Thoracic aorta (tissue), 2 donors: ENCODE measurements at places on chromosomes 3 and 15.

DNA sequence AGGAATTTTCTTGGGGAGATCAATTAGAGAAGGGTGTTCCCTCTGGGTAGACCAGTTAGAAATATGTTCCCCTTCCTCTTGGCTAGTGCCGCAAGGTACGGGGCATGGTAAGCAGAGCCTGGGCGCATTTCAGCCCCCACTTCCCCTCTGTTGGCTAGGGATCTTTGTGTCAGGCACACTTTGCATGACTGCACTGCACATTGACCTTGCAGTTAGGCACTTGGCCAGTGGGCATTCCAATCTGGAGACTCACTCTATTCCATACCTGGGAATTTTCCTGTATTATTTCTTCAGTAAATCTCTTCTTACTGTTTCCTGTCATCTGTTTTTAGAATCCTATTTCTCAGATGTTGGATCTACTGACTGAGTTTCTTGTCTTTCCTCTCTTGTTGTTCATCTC is 30.0 kb upstream of the CACNA1D start:
- H3K36me3 ChIP-seq: no peaks in the 10 kb centered on the region
- H3K4me3 ChIP-seq: no peak overlapping the region
- H3K27ac ChIP-seq: no peak overlapping the region
- no peaks in the 10 kb centered on the region for H3K27me3 ChIP-seq
- no peaks in the 10 kb centered on the region for H3K4me1 ChIP-seq

- no peak overlapping the region for H3K27ac ChIP-seq
- no peaks in the 10 kb centered on the region for H3K36me3 ChIP-seq
- H3K4me1 ChIP-seq: peaks cover 6% of the 10 kb centered on the region
These were observed 65.7 kb upstream of the RGMA start for GRCh38 chr15:93154666-93155065.

DNA sequence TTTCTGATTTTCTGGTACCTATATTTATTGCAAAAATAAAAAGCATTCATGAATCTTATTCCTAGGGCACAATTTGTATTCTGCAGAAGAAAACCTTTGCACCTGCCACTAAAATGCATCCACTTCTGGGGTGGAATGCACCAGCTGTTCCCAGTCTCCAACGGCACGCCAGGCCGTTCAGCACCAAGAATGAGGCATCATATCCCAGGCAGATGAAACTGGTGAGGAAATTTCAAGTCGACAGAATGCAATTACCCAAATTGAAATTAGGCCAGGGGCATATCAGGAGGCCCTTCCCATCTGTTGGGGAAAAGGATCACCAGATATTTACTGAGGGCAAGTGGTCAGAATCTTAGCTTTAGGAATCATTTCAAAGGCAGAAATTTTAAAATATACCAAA is 13.6 kb upstream of the RBMS3 start:
- H3K27ac ChIP-seq: no peak overlapping the region
- H3K36me3 ChIP-seq: no peaks in the 10 kb centered on the region
- H3K4me1 ChIP-seq: no peaks in the 10 kb centered on the region
- H3K4me3 ChIP-seq: no peak overlapping the region
- H3K27me3 ChIP-seq: no peaks in the 10 kb centered on the region

DNA sequence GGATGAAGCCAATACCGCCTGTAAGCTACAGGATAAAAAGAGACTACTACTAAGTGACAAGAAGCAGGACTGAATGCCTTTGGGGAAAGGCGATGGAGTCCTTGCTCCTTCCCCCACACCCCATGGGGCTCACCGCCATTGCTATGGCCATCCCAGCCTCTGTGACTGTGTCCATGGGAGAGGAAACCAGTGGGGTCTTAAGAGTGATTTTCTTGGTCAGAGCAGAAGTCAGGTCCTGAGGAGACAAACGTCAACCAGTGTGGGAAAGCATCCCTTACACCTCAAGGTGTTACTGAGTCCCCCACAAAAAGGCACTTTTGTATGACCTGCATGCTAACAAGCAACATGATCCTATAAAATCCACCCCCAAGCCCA is 913 bp downstream of the IMPDH2 start:
- H3K4me3 ChIP-seq: peak overlapping the region; percentile 82
- peak overlapping the region; percentile 87 for H3K27ac ChIP-seq
- H3K4me1 ChIP-seq: peaks cover under 1% of the 10 kb centered on the region
- no peaks in the 10 kb centered on the region for H3K27me3 ChIP-seq

DNA sequence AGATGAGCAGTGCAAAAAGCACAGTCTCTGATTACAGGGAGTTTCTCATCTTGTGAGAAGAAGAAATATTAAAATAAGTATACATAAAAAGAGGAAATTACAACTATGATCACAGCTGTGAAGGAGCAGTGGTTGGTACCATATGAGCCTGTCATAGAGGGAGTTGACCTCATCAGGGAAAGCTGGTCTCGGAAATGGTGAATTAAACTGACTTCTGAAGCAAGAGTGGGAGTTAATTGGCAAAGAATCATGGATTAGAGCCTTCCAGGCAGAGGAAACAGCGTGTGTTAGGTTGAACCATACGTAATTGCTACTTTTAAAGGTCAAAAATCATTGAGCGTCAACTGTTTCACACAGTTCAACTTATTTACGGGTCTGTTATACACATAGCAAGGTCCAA is 539.1 kb downstream of the EDEM1 start:
- no peaks in the 10 kb centered on the region for H3K4me1 ChIP-seq
- H3K27ac ChIP-seq: no peak overlapping the region
- no peak overlapping the region for H3K4me3 ChIP-seq
- no peaks in the 10 kb centered on the region for H3K27me3 ChIP-seq

DNA sequence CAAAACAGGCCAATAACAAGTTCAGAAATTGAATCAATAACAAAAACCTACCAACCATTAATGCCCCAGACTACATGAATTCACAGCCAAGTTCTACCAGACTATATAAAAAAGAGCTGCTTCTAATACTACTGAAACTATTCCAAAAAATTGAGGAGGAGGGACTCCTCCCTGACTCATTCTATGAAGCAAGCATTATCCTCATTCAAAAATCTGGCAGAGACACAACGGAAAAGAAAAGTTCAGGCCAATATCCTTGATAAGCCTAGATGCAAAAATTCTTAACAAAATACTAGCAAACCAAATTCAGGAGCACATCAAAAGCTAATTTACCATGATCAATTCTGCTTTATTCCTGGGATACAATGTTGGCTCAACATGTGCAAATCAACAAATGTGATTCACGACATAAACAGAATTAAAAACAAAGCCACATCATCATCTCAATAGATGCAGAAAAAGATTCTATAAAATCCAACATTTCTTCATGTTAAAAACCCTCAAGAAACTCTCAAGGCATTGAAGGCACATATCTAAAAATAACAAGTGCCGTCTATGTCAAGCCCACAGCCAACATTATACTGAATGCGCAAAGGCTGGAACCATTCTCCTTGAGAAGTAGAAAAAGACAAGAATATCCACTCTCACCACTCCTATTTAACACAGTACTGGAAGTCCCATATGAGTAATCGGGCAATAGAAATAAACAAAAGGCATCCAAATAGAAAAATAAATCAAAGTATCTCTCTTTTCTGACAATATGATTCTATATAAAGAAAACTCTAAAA is 573.6 kb upstream of the GRM7 start:
- no peaks in the 10 kb centered on the region for H3K4me1 ChIP-seq
- DNase-seq: no peak
- H3K4me3 ChIP-seq: no peak overlapping the region
- H3K36me3 ChIP-seq: no peaks in the 10 kb centered on the region
- H3K27ac ChIP-seq: no peak overlapping the region

DNA sequence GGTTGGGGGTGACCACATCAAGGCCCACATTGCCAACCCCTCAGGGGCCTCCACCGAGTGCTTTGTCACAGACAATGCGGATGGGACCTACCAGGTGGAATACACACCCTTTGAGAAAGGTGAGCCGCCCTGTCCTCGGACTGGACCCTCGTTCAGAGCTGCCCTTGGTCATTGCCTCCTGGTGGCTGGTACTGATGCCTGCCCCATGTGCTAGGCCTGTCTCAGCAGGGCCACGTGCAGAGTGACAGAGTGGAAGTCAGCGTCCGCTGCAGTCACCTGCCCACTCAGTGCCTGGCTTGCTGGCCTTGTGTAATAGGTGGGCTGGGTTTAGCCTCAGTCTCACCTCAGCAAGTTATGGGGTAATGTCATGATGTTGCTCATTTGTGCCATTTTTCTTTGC is 86.4 kb downstream of the DNASE1L3 start:
- no peak for DNase-seq
- H3K4me3 ChIP-seq: no peak overlapping the region
- no peaks in the 10 kb centered on the region for H3K27me3 ChIP-seq
- no peak overlapping the region for H3K27ac ChIP-seq
- H3K36me3 ChIP-seq: peaks cover 58% of the 10 kb centered on the region
- H3K4me1 ChIP-seq: peaks cover 31% of the 10 kb centered on the region

DNA sequence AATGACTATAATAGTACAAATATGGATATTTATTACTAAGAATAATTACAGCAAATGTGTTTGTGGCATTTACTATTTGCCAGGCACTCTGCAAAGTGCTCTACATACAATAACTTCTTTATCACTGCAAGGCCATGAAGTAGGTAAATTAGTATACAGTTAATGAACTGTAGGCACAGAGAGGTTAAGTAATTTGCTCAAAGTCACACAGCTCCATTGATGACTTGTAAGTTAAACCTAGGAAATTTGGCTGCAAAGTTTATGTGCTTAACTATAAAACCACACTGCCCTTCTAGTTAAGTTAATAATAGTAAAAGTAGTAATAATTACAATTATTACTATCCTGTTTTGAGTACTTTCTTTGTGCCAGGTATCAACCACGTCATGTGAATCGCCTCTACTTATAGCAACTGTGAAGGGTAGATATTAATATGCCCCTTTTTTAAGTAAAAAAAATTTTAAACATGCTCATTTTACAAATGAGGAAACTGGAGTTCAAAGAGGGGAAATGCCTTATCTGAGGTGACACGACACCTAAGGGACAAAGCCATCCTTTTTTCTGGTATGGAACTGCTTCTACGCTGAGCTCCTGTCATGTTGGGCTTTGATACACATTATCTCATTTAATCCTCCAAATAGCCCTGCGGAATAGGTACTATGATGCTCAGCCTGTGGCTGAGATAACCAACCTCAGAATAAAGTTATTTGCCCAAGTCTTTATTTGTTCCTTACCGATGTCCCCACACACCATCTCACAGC is 8.5 kb downstream of the BHLHE40 start:
- H3K27me3 ChIP-seq: no peaks in the 10 kb centered on the region
- DNase-seq: no peak
- H3K36me3 ChIP-seq: peaks cover 9% of the 10 kb centered on the region
- H3K27ac ChIP-seq: peak overlapping the region; percentile 99
- peak overlapping the region; percentile 74 for H3K4me3 ChIP-seq

- H3K4me3 ChIP-seq: no peak overlapping the region
- peaks cover 6% of the 10 kb centered on the region for H3K36me3 ChIP-seq
- H3K4me1 ChIP-seq: no peaks in the 10 kb centered on the region
- no peaks in the 10 kb centered on the region for H3K27me3 ChIP-seq
These were observed 106.3 kb downstream of the LRRK1 start for GRCh38 chr15:101025501-101025885.

GRCh38 chr3:65674226-65674625 is 364.5 kb downstream of the MAGI1 start:
- H3K4me3 ChIP-seq: no peak overlapping the region
- no peaks in the 10 kb centered on the region for H3K27me3 ChIP-seq
- no peak overlapping the region for H3K27ac ChIP-seq

GRCh38 chr3:10798600-10799367 is 17.2 kb upstream of the SLC6A11 start:
- no peak for DNase-seq
- no peaks in the 10 kb centered on the region for H3K36me3 ChIP-seq
- no peaks in the 10 kb centered on the region for H3K4me1 ChIP-seq
- no peaks in the 10 kb centered on the region for H3K27me3 ChIP-seq
- H3K4me3 ChIP-seq: no peak overlapping the region

DNA sequence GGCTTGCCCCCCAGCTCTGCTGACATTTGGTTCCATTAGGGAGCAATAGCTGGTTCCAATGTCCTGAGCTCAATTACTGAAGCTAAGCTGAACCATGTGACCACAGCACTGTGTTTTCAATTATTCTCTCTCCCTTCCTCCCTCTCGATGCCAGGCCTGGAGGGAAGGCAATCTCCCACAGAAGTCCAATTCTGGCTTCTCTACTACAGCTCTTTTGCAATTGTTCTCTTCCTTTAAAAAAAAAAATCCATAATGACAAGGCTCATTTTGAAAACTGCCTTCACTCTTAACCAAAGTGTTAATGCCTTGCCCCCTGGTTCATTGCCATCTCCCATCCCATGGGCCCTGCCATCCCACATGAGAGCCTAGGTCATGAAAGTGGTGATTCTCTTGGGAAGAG is 24.8 kb downstream of the IL16 start:
- H3K36me3 ChIP-seq: no peaks in the 10 kb centered on the region
- no peaks in the 10 kb centered on the region for H3K4me1 ChIP-seq
- DNase-seq: no peak
- H3K27ac ChIP-seq: no peak overlapping the region
- no peak overlapping the region for H3K4me3 ChIP-seq
- H3K27me3 ChIP-seq: no peaks in the 10 kb centered on the region

- no peak overlapping the region for H3K4me3 ChIP-seq
- H3K27me3 ChIP-seq: no peaks in the 10 kb centered on the region
- no peak for DNase-seq
- H3K4me1 ChIP-seq: no peaks in the 10 kb centered on the region
These were observed 242.8 kb upstream of the GBE1 start for GRCh38 chr3:82004266-82004665.

- no peak for DNase-seq
- H3K27me3 ChIP-seq: no peaks in the 10 kb centered on the region
- H3K4me3 ChIP-seq: no peak overlapping the region
- no peaks in the 10 kb centered on the region for H3K4me1 ChIP-seq
- H3K27ac ChIP-seq: no peak overlapping the region
These were observed 20.7 kb downstream of the CEP19 start for GRCh38 chr3:196691386-196691785.

- H3K36me3 ChIP-seq: no peaks in the 10 kb centered on the region
- DNase-seq: no peak
- no peaks in the 10 kb centered on the region for H3K4me1 ChIP-seq
- no peak overlapping the region for H3K4me3 ChIP-seq
- no peak overlapping the region for H3K27ac ChIP-seq
These were observed 54.1 kb downstream of the ABTB1 start for GRCh38 chr3:127726894-127727293.

DNA sequence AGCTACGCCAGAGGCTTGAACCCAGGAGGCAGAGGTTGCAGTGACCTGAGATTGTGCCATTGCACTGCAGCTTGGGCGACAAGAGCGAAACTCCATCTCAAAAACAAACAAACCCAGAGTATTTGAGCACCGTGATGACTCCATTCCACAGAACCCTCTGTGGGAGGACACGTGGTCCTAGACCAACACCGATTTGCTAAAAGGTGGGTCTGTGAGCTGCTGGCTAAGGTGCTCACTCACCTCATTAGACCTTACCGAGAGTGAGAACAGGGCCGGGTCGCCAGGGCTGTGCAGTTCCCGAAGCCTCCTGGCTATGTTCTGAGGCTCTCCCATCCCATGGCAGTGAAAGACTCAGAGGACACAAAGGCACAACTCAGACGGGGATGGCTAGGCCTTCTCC is 17.9 kb downstream of the ABHD2 start:
- no peak for DNase-seq
- no peak overlapping the region for H3K4me3 ChIP-seq
- H3K4me1 ChIP-seq: peaks cover 49% of the 10 kb centered on the region
